NB4 (cell line): ENCODE measurements at places on chromosomes 7 and 10.

- no peak for DNase-seq
Observed at GRCh38 chr10:122102869-122103525, 114.0 kb downstream of the TACC2 start.

- DNase-seq = no peak
Observed at GRCh38 chr10:63221950-63222349, 88.8 kb downstream of the NRBF2 start.

- DNase-seq = no peak
Observed at GRCh38 chr10:62098278-62099121, 170.1 kb downstream of the RTKN2 start.

DNA sequence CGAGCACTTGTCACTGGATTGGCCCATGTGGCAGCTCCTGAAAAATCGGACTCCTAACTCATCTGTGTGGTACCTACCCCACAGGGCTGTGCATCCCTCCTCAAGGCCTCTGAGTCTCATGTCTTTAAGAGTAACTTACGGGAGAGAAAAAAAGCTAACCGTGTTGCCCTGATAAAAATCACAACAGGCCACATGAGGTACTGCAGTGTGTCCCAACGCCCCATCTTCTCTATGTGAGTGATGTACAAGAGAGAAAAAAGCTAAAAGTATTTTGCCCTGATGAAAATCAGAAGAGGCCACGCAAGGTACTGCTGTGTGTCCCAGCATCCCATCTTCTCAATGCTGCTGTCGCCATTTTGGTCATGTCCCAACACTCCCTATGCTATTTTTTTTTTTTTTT lies 41.2 kb upstream of the ADRB1 start:
- no peak for DNase-seq

DNA sequence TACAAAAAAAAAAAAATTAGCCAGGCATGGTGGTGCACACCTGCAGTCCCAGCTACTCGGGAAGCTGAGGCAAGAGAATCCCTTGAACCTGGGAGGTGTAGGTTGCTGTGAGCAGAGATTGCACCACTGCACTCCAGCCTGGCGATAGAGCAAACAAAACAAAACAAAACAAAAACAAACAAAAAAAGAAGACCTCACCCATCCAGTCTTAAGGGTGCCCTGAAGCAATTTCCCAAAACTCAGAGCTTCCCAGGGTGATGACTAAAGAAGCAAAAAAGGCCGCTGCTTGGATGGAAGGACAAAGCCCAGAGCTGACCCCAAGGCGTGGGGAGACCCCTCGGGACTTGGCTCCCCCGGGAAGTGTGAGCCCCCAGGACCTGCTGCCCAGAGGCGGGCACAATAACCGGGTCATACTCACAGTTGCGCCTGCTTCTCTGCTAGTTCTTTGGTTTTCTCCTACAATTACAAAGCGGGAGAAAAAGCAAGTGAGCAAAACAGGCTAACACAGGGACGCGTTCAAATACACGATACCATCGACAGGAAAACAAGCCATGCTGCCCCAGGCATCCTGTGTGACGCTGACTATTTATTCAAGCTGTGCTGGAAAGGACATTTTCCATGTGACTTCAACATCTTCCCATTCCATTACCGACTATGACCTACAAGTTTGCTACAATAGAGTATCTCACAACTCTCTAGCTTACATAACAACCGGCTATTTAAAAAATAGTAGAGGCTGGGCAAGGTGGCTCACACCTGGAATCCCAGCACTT lies 29.9 kb downstream of the PAPOLB start:
- no peak for DNase-seq

GRCh38 chr10:43123361-43124093 lies 14.7 kb upstream of the CSGALNACT2 start:
- DNase-seq = no peak

- no peak for DNase-seq
Observed at GRCh38 chr10:1683649-1684048, 53.7 kb downstream of the ADARB2 start.

DNA sequence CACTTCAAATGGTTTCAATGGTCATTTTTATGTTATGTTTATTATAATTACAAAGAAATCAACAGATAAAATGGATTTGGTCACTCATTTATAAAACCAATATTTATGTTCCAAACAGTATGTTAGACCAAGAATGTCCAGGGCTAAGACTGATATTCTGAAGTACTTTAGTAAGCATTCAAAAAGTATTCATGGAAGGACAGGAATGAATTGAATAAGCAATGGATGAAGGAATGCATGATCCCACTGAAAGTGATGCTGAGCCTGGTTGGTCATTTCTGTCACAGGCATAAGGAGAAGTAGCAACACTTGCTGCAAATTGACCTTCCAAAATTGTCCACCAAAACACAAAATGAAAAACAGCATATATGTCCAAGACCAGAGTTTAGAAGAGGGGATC lies 189.0 kb upstream of the CELF2 start:
- no peak for DNase-seq

DNA sequence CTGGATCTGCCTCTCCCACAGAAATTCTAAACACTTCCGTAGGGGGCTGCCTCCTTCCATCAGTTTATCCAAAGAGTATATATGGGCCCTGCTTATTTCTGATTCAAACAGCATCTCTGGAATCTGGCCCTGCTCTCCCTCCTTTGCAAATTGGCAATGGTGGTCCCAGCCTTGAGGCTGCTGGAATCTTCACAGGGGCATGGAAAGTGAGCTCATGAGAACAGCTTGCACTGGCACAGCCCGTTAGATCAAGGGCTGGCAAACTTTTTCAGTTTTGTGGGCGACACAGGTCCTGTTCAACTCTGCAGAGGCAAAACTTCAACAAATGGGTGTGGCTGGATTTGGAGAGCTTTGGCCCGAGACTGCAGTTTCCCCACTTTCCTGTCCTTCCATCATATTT lies 526.9 kb downstream of the KCNMA1 start:
- DNase-seq = no peak

GRCh38 chr7:7897949-7898515 lies 70.6 kb upstream of the GLCCI1 start:
- DNase-seq = no peak

DNA sequence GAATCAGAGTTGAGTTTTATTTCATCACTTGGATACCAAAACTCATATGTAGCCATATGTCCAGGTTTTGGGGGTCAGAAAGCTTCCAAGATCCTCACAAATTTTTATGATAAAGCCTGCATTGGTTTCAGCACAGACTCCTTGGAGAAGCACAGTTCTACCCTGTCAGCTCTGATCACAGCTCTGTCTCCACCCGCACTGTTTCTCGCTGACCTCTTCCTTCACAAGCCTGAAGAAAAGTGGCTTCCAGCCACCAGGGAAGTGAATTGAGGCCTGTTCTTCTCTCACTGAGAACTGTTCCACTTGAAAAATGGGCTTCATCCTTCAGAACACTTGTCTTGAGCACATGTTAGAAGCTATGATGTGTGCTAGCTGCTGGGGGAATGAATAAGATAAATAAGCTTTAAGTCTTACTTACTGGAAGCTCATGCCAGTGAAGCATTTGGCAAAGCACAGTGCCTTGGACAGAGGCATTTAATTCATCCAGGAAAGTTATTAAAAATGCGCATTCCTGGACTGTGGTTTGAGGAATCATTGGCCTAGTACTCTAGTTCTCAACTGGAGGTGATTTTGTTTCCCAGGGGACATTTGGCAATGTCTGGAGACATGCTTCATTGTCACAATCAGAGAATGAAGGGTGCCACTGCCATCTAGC lies 133.6 kb downstream of the BMPER start:
- DNase-seq = no peak

GRCh38 chr7:87152897-87153641 lies 816 bp downstream of the DMTF1 start:
- DNase-seq = peak; percentile 51

DNA sequence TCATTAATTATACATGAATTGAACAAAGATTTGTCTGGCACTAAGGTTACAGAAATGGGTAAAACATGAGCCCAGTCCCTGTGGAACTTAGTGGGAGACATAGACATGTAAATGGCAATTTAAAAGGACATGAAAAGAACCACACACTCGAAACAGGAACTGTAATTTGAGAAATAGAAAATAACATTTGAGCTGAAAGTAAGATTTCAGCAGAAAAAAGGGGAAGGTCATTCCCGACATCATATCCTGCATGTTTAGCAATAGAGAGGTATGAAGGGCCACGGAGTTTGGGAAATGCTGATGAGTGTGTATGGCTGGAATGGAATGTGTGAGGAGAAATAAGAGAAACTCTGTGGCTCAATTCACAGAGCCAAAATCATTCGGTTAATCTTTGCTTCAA lies 175.4 kb upstream of the AHR start:
- DNase-seq = peak; percentile 69

GRCh38 chr7:1598961-1599639 lies 29.3 kb upstream of the PSMG3 start:
- no peak for DNase-seq

DNA sequence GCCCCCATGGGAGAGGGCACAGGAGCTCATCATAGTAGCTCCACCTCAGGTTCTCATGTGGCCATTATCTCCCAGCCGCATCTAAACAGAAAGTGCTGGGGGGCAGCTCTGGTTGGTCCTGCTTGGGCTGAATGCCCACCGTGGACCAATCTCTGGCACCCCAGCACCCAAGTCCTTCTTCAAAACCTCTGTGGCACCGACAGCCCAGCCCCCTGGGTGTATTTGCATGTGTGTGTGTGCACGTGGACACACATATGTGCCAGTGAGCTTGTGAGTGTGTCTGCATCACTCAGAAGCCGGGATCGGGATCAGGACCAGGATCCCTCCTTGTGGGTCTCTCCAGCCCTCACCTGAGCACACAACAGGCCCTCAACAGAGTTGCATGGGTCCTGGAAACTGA lies 68.2 kb downstream of the ALOX5 start:
- no peak for DNase-seq

GRCh38 chr10:78330884-78331283 lies 297.2 kb downstream of the RPS24 start:
- no peak for DNase-seq

DNA sequence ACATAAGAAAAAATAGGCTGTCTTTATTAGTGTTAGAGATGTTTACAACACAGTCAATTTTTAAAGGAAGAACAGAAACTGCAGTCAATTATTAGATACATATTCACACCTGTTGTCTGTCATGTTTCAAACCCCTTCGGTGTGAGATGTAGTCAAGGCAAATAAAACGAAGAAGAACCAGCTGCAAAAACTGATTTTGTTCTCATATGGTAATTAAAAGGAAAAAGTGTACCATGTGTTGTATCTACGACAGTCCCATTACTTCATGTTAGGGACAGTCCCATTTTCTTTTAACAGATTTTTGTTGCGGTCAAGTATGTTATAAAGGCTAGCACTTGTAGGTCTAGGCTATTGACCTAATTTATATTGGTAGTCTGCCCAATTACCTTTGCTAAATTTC lies 149.4 kb downstream of the LRRN3 start:
- no peak for DNase-seq

- no peak for DNase-seq
Observed at GRCh38 chr7:66267249-66267648, 62.1 kb downstream of the TPST1 start.

GRCh38 chr7:82481499-82482097 lies 38.0 kb upstream of the CACNA2D1 start:
- DNase-seq = peak; percentile 28

- no peak for DNase-seq
Observed at GRCh38 chr10:120456626-120457430, at the start of gene PLPP4. PLPP4 (plus strand) TSS chr10:120457227; CDS start chr10:120457306, 79 bp downstream.
